ENCODE measurements at places on chromosomes 4 and X.

DNA sequence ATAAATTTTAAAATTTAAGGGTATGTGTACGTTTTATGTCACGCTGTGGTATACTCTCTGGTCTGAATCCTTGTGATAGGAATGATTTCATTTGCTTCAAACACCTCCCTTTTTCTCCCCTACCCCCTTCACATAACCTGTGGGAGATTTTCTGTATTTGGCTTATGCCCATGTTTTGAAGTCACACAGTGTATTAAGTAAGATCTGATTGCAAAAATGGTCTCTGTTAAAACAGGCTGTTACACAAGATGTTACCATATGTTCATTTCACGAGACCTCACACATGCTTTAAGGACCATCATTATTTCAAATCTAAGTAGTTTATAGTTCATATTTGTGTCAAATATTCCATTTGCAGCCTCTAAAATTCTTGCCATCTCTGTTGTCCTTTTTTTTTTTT, 63.5 kb downstream of the TMEM131L start:
- DNase-seq: no peak

GRCh38 chrX:23699636-23700194, 32.4 kb downstream of the PRDX4 start:
- no peak for DNase-seq

DNA sequence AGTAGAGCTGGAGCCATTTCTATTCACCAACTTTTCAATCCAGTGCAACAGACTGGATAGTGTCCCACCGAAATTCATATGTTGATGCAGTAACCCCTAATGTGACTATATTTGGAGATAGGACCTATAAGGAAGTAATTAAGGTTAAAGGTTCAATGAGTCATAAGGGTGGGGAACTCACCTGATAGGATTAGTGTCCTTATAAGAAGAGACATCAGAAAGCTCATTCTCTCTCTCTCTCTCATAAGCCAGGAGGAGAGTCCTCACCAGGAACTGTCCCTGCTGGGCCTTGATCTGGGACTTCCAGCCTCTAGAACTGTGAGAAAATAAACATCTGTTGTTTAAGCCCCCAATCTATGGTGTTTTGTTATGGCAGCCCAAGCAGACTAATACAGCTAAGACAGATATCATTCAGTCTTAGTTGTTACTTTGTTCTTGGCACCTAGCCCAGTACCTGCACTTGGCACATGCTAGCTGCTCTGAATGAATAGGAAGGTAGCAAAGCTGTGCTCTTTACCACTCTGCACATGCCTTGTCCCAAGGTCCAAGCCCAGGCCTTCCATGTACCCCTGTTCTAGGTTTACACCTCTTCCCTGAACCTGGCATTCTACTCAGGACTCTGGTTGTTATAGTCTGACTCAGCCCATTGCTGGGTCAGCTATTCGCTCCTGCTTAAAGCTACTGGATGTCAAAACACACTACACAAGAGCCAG, 19.2 kb upstream of the BRS3 start:
- no peak for DNase-seq

- DNase-seq: no peak
Observed at GRCh38 chr4:140300271-140300970, 73.0 kb upstream of the SCOC start.

DNA sequence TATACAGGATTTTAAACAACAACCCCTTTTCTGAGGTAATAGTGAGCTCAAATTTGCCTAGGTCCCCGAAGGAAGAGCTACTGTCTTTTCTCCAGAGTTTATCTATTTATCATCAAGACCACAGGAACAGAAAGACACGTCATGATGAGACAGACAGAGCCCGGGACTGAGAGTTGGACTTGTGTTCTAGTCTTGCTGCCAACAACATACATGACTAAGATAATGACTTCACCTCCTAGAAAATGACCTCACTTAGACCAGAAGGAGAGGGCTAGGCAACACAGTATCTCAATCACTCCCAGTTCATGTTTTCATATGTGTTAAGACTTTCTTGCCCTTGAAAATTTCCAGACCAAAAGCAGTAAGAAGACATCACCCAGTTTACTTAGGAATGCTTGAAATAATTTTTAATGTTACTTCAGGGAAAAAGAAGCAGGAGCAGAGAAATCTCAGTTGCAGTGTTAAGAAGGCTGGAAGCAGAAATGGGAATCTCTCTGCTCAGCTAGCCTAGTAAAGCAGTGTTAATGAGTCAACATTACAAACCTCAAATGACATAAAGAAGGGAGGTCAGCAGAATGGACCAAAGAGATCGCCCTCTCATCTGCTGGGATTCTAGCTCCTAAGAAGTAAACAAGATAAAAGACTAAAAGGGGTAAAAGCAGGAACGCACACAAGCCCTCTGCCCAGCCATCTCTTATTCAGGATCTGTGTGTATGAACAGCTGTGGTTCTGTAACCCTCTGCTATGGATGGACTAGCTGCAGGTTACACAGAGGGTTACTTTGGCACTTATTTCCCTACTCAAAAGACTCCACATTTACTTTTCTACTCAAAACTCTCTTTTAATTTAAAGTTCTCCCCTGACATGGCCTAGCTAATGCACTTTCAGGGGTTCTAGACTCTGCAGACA, 24.8 kb downstream of the PDGFC start:
- DNase-seq: no peak

- DNase-seq: no peak
Observed at GRCh38 chr4:63226229-63226628, 1183.0 kb downstream of the TECRL start.

DNA sequence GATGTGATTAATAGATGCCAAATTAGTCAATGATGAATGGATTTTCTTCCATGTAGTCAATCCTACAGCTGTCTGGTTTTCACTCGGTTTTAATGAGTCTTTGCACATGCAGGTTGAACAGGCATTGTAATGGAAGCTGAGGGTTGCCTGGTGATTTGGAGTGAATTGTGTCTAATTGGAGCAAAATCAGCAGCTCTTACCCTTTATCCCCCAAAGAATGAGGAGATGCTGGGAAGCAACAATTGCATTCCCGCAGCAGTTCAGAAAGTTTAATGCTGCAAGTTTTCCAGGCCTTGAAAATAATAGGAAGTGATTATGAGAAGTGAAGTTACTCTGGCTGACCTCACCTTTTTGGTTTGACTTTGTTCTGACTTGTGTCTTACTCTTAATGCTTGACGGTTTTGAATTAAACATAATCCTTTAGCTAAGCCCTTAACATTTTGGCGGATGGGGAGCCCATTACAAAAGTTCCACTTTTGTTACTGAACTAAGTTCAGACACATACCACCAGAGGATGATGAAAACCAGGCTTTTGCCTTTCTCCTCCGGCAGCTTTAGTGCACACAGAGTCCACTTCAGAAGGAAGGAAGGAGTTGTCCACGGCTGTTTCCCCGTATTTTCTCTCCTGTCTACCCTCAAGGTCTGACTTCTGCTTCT, 78.8 kb upstream of the TBC1D9 start:
- no peak for DNase-seq

- no peak for DNase-seq
Observed at GRCh38 chr4:15605537-15605936, 49.6 kb downstream of the FBXL5 start.

GRCh38 chr4:14111730-14112181, 484.2 kb upstream of the BOD1L1 start:
- no peak for DNase-seq

GRCh38 chr4:143025081-143025704, 159.5 kb upstream of the USP38 start:
- no peak for DNase-seq

- DNase-seq: no peak
Observed at GRCh38 chr4:185144601-185145240, 1.7 kb downstream of the SLC25A4 start.

DNA sequence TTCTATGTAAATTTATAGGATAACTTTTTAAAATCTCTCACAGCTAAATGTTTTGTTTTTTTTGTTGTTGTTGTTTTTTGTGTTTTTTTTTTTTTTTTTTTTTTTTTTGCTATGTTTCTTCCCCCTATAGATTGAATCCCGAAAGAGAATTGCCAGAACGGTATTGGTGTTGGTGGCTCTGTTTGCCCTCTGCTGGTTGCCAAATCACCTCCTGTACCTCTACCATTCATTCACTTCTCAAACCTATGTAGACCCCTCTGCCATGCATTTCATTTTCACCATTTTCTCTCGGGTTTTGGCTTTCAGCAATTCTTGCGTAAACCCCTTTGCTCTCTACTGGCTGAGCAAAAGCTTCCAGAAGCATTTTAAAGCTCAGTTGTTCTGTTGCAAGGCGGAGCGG, 4.1 kb downstream of the BRS3 start:
- no peak for DNase-seq

GRCh38 chr4:23333556-23333945, 556.3 kb downstream of the PPARGC1A start:
- no peak for DNase-seq

- no peak for DNase-seq
Observed at GRCh38 chrX:103061486-103061885, 2.5 kb downstream of the BEX1 start.

DNA sequence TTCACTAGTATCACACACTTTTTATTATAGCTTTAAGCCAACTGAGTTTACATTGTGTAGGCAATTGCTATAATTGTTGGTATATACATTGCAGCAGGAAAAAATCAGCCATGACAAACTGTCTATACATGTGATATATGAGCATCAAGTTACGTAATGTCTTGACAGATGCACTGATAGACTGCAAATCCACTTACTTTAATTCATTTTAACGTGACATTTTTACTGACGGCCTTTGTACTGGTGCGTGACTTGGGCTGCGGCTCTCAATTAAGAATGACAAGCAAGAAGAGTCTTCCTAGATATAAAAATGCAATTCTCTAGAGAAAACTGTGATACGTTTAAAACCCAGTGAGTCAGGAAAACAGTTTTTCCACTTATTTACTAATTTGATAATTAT, 143.8 kb downstream of the ACTRT1 start:
- DNase-seq: no peak

DNA sequence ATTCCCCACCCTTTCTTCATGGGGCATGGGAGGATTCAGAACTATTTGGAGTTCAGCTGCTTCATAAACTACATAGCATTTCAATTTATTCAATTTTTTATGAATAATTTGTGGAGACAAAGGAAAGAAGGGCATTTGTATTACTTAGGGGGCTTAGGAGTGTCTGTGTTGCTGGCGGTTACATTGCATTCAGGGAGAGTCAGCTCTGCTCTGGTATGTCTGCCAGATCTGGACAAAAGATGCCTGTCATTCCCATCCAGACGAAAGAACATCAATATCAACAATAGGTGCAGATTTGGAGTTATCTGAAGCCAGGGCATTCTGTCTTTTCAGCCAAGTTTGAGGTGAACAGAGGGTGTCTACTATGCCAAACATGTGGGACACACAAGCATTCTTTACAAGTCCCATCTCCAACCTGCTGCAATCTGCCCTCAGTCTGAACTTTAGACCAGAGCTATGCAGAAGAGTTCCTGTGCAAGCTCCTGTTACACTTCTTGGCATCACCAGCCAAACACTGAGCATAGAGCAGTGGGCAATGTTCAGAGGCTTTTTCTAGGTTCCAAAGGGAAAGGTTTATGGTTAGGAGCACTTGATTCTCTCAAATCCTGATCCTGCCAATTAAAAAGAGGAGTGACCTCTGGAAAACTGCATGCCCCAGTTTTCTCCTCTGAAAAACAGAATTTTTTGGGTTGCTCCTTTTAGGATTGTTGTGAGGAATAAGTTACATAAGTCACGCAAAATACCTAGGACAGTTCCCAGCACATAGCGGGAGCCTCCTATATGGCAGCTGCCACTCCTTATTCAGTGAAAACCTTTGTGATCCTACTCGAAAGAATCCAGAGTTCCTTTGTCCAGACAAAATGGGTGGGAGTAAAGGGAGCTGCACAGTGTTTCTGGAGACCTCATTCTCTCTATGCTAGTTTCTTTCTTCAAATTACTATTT, 719.5 kb upstream of the SLIT2 start:
- no peak for DNase-seq

DNA sequence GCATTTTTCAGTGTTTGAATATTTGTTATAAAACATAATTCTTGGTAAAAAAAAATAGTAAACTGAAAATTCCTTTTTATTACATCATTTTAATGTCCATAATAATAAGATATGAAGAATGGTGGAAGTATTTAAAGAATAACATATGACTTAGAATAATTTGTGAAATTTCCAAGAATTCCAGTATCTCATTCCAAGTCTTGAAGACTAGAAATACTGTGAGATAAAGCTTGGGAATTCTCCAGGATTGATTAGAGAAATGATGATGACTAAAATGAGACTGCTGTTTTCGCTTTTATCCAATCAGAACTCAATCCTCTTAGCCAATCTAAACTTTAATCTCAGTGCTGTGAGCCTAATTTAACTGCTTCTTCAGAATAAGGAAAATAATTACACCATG, 184.2 kb upstream of the HCCS start:
- DNase-seq: no peak

- DNase-seq: no peak
Observed at GRCh38 chr4:97394653-97395052, 748.6 kb downstream of the STPG2 start.

DNA sequence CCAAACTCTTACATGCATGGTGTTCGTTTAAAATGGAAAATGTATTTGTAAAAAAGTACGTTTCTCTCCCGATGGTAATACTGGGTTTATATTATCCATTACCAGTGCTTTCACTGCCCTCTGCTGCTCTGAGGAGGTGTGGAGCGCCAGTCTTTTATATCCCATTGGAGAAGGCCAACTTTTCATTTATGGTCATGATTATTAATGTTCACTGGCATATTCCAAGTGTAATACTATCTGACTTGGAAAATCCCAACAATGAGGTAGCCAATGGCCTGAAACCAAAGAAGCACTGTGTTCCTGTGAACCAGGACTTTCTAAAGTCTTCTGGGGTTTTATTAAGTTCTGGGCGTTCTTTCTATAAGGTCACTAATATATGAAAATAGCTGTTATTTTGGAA, 80.7 kb downstream of the SYNPO2 start:
- no peak for DNase-seq

DNA sequence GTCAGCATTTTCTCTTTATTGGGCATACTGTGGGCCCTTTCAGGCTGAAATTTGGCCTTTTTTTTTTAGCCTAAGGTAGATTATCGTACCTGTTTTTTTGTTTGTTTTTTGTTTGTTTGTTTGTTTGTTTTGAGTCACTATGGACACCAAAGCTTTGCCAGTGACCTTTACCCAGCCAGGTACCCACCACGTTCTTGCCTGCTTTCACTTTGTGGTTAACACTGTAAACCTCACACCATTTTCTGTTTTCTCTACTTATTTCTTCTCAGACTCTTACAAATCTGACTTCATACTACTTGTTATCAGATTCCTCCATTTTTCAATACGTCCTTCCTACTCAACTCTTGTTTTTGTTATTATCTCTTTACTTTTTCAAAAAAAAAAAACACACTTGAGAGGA, 81.5 kb downstream of the ZNF674 start:
- no peak for DNase-seq

DNA sequence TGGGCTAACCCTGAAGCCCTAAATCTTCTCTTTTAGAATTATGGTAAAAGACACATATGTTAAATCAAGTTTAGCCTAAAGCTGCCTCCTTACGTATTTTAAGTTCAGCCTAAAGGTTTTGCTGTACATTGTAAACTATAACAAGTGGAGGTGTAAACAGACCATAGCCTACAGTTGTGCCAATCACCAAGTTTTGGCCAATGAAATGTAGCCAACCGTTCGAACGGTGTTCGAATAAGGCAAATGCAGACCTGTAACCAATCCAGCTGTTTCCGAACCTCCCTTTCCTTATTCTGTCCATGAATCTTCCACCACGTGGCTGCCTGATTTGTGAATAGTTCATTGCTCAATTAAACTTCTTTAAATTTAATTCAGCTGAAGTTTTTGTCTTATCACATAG, 52.1 kb upstream of the TBC1D9 start:
- no peak for DNase-seq

Data from T follicular helper cell (primary cell).